Epithelial cell of proximal tubule (primary cell): ENCODE measurements at places on chromosomes 7 and 10. TPM values are rescaled to one million over a fixed set of nuclear protein-coding genes. Genes with fewer than 3 reads are reported as not detected.

AASS gene
- total RNA-seq, result 8.1 and 11.9 TPM in 2 replicates

- DNase-seq, result no peak
Observed at GRCh38 chr7:28686418-28686800, 271.7 kb downstream of the TRIL start.

DNA sequence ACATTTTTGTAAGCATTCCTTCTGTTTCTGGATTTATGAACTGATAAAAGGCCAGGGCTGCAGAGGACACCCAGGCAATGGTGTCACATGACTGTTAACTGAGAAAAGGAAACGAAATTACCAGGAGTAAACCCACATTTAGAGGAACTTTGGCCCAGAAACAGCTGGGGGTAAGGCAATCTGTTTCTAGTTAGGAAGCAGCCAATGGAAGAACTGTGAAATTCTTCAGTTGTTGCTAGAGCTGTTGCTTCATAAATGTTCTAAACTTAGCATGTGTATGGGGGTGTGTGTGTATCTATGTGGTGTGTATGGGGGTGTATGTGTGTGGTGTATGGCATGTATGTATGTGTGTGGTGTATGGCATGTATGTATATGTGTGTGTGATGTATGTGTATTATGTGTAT is 11.8 kb upstream of the PDCD4 start:
- DNase-seq, result no peak

DNA sequence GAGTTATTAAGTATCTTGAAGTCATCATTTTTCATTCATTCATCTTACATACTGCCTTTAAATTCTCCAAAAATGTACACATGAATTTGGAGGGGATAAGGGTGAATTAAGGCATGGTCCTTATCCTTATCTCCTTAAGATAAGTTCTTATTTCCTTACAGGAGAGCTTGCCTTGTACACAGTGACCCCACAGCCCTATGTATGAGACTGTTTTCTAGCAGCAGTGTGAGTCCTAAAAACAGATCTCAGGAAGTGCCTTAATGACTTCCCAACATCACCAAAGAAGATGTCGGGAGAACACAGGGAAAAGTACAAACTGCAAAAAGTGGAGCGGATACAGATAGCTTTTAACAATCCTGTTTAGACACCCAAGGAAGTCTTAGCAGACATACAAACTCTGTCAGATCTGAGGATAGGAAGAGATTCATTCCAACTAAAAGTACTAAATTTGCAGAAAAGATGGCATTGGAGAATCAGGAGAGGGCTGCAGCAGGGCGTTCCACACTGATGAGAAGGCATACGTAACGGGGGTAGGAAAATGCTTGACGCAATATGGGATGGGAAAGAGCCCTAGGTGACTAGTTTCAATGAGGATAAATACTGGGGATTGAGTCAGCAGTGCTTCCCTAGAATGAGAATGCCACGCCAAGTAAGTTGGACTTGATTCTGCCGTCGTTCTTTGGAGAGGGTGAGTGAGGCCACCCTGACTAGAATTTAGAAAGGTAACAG is 570.2 kb downstream of the PARD3 start:
- DNase-seq, result no peak

DNA sequence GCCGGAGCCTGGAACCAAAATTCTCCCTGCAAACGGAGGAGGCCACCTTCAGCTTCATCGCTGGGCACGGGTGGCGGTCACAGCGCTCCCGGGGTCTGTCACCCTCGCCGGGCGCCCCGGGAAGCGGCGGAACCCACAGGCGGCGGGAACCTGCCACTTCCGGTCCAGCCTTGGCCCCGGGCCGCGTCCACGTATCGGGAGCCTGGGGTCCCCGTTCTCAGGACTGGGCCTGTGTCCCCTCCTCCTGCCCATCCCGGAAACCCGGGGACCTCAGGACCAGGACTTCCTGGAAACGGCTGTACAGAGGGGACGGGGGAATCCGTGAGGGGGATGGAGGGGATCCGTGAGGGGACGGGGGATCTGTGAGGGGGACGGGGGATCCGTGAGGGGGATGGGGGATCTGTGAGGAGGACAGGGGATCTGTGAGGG is 25.4 kb downstream of the PDGFA start:
- no peak for DNase-seq

DNA sequence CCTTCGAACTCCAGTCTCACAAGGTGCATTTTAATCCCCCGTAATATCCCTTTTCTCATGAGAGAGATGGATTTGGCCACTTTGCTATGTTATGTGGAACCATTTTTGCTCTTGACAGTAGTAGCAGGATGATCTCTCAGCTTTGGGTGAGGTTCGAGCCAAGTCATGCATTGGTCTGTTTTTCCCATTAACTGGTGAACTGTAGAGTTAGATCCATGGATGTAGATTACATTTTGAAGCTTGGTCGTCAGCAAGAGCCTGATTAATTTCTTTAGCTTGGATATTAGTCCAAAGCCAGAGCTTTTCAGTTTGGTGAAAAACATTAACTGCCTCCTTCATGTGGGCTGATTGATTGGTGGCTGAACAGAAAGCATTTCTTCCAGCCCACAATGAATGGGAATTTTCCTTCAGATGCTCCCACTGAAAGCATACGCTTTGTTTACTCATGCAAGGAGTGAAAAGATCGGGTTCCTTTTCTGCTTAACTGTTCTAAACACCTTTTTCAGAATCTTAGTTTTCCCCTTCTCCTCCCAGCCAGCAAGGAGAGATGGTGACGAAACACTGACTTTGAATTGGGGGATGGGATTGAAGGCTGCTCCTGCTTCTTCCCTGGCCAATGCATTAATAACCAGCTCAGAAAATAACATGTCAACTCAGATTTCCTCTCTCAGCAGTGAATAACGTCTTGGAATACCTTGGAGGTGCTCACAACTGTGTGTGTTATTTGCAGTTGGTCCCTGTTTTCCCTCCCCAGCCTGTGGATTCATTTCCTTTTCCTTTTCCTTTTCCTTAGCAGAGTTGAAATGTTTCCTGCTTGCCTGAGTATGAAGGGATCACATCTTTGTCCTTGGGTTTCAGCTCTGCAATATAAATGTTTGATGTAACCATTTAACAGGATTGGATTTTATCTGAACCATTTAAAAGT is 351.8 kb upstream of the FZD8 start:
- DNase-seq, result no peak

SYT15 gene
- 0.14 TPM in 1 of 2 replicates, not detected in the other for total RNA-seq

GRCh38 chr10:133216776-133217175 is 13.2 kb upstream of the UTF1 start:
- DNase-seq, result no peak

DNA sequence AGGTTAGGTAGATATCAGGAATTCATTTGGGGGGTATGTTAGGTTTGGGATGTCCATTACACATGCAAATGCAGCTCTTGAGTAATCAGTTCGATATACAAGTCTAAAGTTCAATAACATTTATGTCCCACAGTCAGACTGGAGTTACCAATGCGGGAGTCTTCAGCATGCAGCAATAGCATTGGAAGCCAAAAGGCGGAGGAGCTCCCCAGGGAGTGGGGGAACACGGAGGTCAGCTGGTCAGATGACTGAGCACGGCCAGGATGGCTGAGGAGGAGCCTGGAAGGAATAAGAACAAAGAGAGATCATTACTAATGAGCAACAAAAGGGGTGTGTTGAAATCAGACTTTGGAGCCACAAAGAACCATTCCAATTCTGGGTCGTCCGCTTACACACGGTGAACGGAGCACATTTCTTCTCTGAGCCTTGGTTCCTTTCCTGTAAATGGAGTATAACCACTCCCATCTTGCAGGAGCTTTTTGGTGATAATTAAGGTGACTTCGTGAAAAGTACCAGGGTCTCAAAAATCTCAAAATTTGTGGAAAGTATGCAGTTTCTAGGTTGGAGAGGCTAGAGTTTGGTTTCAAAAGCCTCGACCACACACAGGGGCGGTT is 478 bp upstream of the ZNF22 start:
- no peak for DNase-seq

- peak; percentile 96 for DNase-seq
Observed at GRCh38 chr10:30736685-30737232, 107.2 kb upstream of the LYZL2 start.

GRCh38 chr7:40810274-40810673 is 675.5 kb downstream of the SUGCT start:
- DNase-seq, result no peak

ODAD2 gene
- 0.80 and 1.7 TPM in 2 replicates for total RNA-seq

GSAP gene
- total RNA-seq, result 1.2 and 3.0 TPM in 2 replicates

DNA sequence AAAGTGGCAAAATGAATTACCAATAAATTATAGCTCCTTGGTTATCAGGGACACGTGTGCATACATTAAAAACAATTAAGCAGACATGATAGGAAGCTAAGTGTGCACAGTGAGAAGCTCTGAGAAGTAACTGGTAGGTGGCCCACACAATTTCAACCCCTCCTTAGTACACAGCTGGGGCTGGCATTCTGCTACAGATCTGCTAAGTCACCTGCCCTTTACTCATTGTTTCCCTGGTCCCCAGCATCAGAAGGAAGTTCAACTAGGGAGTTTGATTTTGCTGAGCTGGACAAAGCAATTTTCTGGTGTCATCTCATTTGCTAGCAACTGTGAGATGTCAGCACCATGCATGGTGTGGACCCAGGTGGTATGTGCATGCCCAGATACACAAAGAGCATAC is 424.1 kb upstream of the NPVF start:
- no peak for DNase-seq

TCERG1L gene
- total RNA-seq, result 0.29 TPM in 1 of 2 replicates, not detected in the other

NOD1 gene
- 5.1 and 5.8 TPM in 2 replicates for total RNA-seq

- no peak for DNase-seq
Observed at GRCh38 chr7:150784954-150785353, 15.2 kb downstream of the TMEM176B start.

- no peak for DNase-seq
Observed at GRCh38 chr7:150962553-150963399, 15.3 kb downstream of the KCNH2 start.

DNA sequence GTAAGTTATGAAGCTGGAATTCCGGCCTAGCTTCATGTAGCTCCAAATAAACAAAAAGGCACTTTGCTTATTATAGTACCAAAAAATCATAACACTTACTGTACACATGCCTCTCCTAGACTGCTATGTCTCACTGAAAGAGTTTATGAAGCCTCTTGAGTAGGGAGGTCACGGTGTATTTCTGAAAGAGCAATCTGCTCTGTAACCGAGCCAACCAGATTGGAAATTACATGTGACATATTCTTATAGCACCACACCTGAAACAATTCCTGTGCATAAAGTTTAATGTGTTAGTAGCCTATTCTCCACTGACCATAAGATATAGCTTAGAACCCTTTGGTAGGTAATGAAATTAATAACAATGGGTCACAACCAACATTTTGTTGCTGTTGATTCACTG is 1.3 kb upstream of the FAM3C start:
- DNase-seq, result no peak

DNA sequence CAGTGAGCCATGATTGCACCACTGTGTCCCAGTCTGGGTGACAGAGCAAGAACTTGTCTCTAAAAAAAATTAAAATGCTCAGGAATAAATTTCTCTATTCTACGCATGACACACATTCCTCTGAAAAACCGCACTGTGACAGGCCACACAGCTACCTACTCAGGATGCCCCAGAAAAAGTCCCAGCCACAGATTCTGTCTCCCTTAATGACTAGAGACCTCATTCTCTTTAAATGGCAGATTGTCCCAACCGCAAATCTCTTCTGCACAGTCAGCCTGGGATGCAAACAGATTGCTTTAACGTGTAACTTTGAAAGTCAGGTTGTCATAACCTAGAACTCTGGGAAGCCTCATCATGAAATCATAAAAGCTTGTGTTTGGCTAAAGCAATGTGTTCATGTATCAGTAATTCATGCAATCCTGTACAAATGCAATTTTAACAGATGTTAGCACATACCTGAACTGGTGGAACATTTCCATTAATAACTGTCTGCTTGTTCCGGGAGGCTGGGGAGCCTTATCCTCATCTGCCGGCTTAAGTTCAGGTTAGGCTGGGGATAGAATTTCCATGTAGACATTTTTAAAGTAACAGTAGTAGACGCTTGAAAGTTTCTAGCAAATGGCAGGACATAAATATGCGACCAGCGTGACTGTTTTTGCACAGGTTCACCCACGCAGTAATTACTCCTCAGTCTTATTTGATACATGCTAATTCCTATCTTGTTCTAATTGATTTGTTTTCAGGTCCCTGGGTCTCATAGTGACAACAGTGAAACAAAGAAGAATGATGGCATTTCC is 26.2 kb upstream of the MSRB2 start:
- no peak for DNase-seq

GRCh38 chr7:97835296-97836138 is 36.7 kb downstream of the ASNS start:
- peak; percentile 26 for DNase-seq
